Epithelial cell of esophagus (primary cell): ENCODE measurements at places on chromosomes 6 and 20.

GRCh38 chr6:6629402-6629801 lies 40.9 kb downstream of the LY86 start:
- no peak for DNase-seq

DNA sequence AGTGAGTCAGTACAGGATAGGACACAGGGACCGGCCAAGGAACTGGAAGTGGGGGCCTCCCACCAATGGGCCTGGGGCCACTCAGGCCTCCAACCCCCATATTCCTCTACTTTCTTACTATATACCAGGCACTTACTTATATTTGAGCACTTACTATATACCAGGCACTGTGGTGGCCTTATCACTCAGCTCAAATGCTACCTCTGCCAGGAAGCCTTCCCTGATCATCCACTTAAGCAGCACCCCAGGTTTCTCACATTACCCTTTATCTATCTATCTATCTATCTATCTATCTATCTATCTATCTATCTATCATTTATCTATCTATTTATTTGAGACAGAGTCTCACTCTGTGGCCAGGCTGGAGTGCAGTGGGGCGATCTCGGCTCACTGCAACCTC lies 12.3 kb upstream of the UBE2V1 start:
- DNase-seq, result no peak

- DNase-seq, result no peak
Observed at GRCh38 chr20:5080384-5080877, 39.3 kb downstream of the PCNA start.

- no peak for DNase-seq
Observed at GRCh38 chr6:5998711-5999687, 7.7 kb downstream of the NRN1 start.

DNA sequence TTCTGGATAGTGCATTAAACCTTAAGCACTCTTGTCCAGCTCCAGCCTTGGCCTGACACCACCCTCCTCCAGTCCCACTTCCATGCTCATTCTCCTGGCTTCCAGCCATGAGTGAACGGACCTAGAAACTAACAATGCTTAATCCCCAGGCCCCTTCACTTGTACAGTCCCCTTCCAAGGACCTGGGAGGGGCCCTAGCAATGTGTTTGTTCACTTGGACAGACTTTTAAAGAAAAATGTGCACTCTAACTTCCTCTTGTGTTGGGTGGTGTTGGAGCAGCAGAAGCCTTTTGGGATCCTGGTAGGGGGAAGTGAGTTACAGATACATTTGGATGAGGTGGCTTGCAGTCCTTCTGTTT lies 48.9 kb upstream of the CCN6 start:
- no peak for DNase-seq

DNA sequence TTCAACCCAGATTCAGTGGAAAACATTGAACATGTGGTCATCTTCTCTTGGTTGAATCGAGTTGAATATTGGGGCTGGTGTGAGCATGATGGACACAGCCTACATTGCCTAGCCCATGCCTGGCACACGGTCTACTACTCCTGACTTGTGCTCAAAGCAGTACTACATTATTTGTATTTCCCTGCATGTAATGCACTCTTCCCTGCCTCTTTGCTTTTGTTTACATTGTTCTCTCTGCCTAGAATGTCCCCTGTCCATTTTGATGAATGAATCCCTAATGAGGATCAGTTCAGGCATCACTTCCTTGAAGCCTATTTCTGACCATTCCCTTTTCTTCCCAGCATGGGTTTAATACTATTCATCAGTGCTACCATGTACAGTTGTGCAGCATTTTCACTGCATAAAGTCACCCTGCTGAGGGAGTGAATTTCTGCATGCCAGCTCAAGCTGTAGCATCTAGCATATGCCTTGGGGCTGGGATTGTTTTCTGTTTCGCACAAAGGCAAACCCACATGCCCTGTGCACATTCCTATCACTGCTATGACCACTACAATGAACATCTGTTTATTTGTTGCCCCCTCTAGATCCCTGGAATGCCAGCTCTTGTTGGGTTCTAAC lies 75.3 kb upstream of the CCN6 start:
- peak; percentile 73 for DNase-seq

- DNase-seq, result no peak
Observed at GRCh38 chr6:151649835-151650234, 156.0 kb downstream of the CCDC170 start.

DNA sequence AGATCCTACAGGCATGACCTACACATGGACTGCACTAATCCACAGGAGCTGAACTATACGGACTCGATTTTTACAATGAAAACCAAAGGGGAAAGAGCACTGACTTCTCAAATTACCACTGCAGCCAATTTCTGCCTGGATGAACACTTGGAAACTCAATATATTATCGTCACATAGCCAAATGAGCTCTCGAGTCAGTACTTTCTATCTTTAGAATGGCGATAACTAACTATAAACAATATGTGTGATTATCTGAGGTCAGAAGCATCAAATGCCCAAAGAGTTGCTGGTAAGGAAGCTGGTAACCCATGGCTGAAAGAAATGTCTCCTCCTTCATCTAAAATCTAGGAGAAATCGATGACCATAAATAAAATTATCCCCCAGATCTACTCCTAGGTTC lies 86.7 kb downstream of the KIF16B start:
- no peak for DNase-seq

DNA sequence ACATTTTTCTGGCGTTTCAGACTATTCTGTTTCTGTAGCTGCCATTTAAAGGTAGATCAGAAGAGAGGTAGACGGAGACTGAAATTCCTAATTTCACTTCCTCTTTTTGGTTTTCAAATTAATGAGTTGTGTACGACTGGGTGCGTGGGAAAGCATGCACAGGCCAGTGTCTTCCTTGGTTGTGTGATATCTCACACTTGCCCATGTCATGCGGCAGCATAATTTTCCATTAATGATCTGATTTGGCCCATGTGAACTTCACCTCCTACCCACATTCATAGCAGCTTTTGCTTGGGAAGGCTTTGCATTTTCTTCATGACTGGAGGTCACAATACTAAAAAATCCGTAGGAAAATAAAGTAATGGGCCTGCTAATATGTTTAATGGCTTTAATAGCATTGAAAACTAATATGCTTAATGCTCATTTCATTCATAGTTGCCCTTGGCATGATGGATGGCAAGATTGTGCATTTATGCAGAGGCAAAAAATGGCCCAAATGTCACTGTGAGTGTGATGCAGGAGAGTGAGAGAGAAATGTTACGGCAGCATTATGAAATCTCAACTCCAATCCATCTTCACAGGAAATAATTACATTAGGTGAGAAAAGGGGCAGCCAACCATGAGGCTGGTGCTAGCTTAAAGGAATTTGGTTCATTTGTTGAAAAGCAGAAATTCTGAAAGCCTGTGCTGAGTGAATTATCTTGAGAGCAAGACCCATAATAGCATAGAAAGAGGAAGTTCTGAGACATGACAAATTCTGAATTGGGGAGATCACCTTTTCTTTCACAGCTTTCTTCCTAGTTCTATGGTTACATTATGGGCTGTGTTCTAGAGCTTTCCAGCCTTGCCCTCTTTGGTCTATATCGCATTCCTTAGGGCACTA lies 69.0 kb upstream of the UST start:
- no peak for DNase-seq

DNA sequence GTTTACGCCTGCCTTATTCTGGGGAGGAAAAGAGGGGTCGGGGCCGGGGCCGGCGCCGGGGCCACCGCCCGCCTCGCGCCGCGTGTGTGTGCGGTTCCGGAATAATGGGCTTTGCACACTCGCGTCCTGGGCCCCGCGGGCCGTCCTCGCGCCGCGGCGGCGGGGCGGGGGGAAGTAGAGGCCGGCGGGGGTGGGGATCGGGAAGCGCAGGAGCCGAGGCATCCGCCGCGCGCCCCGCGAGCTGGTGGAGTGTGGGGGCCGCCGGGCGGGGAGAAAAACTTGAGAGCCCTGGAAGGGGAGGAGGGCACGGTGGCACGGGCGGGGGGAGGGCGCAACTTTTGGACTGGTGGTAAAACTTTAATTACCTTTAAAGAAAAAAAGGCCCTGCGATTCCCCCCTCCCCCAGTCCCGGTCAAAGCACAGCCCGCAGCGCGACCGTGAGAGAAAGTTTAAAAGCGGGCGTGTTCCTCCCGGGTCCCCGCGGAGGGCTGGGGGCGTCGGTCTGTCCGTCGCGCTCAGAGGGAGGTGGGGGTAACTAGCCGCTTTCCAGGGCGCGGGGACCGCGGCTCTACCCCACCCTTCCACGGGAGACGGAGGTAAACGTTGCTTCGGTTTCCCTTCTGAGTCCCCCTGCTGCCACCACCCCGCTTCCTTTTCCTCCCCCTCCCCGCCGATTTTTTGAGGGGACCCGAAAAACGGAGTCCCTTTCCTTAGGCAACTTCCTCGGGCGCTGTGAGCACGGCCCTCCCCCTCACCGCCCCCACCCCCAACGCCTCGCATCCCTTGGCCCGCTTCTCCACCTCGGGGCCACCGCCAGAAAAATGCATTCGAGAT lies 1.9 kb downstream of the L3MBTL3 start:
- no peak for DNase-seq

DNA sequence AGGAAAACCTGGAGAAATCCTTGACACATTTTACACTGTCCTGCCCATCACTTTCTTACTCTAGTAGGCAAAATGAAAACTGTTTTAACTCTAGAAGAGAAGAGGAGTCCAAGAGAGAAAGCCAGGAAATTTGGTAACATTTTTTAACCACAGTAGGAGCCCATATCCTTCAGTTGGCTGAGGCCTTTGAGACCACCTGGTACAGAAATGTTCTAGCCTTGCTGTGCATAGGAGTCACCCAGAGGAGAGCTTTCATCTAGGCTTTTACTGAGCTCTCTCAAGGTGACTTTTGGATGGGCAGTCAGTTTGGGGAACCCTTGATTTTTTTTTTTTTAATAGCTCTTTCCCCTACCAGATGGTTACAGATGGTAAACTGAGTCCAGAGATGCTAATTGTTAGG lies 25.0 kb downstream of the LRRN4 start:
- DNase-seq, result no peak

DNA sequence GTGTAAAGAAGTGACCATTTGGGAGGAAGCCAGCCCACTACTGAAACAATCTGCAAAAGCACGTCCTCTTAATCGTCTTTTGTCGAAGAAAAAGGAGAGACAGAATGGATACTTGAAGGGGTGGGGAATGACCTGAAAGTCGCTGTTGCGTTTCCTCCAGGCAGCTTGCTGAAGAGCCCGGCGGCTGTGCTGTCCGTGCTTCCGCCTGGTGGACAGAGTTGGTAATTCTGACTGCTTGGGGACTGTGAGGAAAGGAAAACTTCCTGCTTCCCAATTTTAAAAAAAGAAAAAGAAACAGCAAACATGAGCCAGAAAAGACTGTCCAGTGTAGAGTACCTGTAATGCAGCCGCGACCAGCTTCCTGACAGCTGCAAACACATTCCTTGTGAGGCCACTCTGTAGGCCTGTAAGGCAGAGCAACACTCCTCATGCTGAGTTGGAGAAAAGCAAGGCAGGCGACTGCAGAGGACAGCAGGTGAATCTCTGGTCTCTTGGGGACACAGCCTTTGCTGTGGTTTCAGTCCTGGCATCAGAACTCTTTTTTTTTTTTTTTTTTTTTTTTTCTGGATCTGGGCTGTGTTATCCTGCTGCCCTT lies 251.1 kb upstream of the TBX18 start:
- peak; percentile 59 for DNase-seq

DNA sequence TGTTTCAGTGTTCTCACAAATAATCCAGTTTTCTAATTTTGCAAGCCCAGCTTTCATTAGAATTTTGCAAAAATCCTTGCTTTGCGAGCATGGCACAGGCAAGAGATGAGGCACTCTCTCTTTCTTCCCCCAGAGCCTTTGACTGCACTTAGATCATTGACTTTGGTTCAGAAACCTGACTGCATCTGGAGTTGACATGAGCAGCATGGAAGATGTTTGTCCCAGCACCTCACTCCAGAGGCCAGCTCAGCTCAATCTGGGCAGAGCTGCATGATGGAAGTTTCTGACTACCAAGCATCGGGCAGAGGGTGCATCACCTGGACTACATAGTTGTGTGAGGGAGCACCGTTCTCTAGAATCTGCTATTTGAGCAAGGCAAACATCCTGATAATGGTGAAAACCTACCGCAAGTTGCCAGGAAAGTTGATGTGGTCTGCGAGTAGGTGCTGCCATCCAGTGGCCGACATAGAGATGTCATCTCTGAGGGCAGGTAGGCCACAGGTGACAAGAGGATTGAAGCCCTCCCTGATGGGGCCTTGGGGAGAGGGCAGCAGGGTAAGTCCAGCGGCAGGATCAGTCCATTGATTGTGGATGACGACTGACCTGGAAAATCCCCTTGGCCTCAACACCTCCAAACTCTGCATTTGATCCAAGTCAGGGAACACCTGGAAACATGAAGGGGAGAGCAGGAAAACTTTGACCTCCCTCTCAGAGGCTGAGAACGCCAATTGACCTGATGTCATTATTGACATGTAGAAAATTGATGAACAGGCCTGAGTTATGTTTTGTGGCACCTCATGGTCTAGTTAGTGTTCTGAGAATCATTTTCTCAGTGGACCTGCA lies 3.8 kb upstream of the LPA start:
- DNase-seq, result peak; percentile 65

DNA sequence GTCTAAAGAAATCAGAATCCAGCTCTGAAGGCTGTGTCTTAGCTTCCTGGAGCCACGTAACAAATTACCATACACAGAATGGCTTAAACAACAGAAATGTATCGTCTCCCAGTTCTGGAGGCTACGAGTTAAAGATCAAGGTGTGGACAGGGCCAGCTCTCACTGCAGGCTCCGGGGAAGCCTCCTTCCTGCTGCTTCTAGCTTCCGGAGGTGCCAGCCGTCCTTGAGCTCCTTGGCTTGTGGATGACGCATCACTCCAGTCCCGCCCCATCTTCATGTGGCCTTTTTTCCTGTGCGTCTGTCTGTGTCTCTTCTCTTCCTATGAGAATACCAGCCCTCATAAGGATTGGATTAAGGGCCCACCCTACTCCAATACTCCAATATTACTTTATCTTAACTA lies 319.1 kb upstream of the QKI start:
- DNase-seq, result no peak

DNA sequence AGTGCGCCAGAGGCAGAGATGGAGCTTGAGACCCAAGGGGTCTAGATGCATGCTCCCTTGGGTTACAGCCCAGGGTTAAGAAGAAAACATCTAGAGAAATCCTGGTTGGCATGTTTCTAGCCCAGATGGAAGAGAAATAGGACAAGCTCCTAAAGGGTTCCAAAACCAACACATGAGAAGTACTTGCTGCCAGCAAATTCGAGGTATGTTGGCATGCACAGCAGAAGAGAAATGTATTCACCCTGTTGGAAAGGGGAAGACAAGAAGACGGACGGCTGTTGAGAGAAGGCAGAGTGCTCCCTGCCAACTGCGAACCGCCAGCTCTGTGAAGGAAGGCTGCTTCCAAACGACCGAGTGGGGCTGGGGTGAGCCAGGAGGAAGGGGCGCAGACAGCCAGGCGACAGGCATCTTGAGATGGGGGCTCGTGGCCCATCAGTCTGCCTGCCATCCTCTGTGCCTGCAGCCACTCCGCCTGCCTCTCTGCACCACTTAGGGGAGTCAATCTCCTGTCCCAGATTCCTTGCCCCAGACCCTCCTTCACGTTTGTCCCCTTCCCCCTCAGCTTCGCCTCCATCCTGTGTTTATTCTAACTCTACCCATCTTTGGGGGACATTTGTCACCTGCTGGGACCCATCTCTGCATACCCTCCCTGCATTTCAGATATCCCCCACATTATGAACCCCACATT lies 249.2 kb downstream of the CDC5L start:
- DNase-seq, result no peak
